NCI-H524 (cell line): ENCODE measurements at places on chromosomes 2 and 18.
A peak's percentile ranks its signal among the peaks of the same experiment; 100 is the strongest.

DNA sequence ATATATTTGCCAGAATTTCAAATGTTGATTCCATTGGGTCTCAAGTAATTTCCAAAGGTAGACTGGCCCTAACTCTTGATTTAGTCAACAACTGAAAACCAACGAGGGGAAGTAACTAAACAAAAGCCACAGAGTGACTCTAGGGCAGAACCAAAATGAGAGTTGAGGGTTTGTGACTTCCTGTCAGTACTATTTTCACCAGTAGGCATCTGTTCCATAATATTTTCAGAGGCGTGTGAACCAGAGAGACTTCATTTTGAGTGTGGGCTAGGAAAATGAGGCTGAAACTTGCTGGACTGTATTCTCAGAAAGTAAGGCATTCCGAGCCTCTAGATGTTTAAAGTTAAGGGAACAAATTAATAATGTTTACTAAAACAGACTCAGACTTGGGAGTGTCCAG is 70.6 kb downstream of the GDF7 start:
- DNase-seq: no peak

- DNase-seq: no peak
Observed at GRCh38 chr18:51070545-51070944, 40.5 kb downstream of the SMAD4 start.

DNA sequence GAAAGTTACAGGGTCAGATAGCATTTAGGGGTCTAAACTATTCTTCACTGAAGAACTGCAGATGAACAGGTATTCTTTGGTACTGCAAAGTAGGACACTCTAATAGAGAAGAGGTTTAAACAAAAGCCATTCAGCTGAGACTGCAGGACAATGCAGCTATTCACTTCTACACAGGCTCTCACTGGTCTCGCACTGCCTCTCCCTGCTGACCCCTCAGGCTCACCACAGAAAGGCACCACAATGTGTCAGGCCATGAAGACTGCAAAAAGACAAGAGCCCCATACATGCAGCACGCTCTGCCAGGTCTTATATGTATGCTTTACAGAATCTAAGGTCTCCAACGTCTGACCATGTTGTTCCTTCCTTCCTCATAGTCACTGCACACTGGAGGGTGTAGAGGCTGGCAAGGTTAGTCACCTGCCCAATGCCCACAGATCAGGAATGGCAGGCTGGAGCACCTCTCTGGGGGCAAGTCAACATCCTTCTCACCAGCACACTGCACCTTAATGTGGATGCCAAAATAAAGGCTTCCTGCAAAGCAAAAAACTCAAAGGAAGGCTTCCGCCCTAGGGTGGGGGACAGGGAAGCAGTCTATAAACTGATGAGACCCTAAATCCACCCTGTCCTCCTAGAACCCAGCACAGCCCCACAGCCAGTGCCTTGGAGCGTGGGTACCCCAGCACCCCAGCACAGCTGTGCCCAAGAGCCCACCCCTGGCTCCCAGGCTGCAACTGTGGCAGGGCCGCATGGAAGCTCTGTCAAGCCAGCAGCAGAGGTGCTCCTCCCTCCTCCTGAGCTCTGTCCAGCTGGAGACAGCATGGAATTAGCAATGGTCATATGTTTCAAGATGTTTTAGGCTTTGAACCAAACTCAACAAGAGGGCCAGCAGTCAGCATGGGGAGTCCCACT is 10.7 kb upstream of the RNU4ATAC start:
- no peak for DNase-seq

DNA sequence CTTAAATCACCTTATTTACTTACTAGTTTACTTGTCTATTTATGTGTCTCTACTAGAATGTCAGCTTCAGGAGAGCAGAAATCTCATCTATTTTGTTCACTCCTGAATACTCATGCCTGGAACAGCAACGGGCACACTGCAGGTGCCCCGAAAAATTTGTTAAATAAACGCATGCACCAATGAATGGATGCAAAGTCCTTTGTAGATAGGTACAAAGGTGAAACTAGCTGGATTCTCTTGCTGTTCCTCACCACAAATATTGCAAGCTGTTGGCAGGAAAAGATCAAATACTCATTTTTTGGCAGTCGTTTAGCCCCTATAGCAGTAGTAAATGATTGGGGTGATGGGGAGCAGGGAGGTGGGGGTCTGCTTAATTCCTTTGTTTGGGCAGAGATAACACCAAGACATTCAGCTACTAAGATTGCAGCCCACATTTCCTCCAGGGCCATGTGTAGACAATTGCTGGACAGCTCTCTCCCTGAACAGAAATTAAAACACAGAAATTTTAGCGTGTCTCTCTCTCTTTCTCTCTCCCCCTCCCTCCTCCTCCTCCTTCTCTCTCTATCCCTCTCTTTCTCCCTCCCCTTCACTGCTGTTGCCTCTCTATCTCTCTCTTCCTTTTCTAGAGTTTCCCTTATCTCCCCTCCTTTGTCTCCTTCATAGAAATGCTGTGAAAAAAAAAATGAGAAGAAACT is 5.4 kb downstream of the MARCHF4 start:
- no peak for DNase-seq

- DNase-seq: no peak
Observed at GRCh38 chr2:18319987-18320386, 240.5 kb downstream of the RDH14 start.

GRCh38 chr2:41927581-41928264 is 120.1 kb upstream of the PKDCC start:
- peak; percentile 22 for DNase-seq

DNA sequence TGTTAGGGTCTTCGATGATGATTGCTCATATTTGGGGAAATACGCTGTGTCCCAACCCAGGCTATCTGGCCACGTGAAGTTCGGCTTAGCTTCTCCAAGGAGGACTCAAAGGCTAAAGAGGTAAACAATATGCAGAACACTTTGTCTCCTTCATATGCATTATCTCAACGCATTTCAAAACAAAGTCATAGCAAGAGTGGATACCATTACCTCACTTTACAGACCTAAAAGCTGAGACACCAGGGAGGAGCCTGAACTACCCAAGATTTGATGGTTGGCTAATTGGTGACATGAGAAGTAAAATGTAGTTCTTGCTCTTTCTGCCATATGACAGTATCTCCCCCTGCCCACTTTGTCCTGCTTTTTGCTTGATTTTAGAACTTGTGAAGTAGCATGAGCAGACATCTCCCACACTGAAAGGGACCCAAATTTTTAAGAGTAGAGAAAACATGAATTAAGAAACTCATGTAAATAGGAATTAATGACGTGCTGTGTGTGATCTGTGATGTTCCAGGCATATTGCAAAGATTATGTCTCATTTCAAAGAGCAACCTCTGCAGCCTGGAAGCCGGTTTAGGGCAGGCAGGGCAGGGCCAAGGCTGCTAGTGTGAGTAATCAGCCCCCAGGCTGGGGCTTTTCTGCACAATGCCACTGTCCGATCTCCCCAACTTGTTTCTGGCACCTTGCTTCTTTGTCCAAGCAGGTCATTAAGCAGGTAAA is 144.5 kb downstream of the BCL11A start:
- DNase-seq: no peak

DNA sequence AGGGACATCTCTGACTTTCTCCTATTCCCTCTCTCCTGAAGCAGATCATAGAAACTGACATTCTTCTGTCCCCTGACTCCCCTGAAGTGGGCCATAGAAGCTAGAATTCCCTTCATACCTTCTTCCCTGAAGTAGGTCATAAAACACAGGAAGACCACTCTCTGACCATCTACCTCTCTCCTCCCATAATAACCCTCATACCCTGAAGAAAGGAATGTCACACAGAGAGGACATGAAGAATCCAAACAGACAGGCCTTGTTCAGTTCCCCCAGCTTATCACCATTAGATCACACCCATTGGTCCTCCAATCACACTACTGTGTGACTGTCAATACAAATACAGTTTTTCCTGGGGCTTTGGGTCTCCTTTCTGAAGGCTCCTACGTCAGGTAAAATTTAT is 347.1 kb downstream of the DLGAP1 start:
- DNase-seq: no peak

- DNase-seq: no peak
Observed at GRCh38 chr18:76985156-76985950, 147.2 kb downstream of the MBP start.

- DNase-seq: no peak
Observed at GRCh38 chr2:45380131-45380836, 230.8 kb downstream of the SRBD1 start.

DNA sequence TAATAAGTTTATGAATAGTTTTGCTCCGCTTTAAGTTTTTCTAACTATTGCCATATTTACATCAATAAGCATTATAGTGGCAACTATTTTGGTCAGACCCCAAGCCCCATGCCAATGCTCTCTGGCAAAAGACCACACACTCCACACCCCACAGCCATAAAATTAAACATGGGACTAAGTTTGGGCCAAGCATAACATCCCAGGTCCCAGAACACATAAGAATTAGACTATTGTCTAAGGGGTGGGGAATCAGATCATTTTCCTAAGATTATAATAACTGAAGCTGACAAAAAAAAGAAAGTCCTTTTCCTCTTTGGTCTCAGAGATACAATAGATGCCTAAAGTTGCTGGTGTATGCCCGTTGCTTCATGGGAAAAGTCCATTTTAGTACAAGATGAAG is 46.3 kb downstream of the EXOC6B start:
- no peak for DNase-seq

- peak; percentile 7 for DNase-seq
Observed at GRCh38 chr2:149225446-149225845, 104.9 kb upstream of the LYPD6 start.

- DNase-seq: no peak
Observed at GRCh38 chr2:192026059-192026824, 168.5 kb downstream of the TMEFF2 start.

DNA sequence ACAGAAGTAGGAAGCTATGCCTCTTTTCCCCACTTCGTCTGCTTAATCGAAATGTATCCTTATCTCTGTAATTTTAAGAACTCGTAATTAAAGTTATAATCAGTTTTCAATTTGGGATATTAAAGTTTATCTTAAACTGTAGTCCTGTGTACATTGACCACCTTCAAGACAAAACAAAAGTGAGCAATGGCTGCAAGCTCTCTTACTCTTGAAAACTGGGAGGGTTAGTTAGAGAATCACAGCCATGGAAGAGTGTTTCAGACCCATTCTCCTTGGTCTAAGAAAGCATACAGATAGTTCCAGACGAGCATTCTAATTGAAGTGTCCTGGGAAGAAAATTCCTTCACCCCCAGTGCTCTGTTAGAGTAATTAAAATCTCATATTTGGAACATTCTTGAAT is 2.0 kb downstream of the KCMF1 start:
- DNase-seq: no peak

DNA sequence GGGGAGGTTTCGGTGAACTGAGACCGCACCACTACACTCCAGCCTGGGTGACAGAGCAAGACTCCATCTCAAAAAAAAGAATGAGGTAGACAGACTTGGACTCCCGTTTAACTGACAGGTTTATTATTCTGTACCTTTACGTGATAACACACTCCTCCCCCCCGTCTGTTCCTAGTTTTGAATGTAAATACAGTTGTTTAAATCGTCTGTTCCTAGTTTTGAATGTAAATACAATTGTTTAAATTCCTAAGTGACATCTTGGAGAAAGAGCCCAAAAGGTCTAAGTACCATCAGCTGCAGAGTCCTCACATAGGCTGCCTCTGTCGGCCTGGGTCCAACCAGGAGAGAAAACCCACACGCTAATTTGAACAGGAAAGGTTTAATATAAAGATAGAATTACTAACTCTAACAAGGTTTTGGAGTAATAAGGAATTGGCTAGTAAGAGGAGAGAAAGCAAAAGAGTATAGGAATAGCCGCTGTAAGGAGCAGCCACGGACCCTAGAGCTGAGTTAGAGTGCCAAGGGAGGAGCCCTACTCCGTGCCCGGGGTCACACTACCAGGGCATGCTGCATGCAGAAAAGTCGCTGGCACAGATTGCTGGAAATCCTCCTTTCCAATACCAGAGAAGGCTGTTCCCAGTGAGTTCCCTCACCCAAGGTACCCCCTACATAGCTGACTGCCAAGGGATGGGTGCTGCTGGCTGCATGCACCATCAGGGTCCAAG is 83.5 kb upstream of the RANBP2 start:
- DNase-seq: no peak

- no peak for DNase-seq
Observed at GRCh38 chr2:158337018-158337417, 119.5 kb downstream of the CCDC148 start.

- peak; percentile 27 for DNase-seq
Observed at GRCh38 chr18:47756364-47757016, 174.0 kb downstream of the SMAD2 start.

DNA sequence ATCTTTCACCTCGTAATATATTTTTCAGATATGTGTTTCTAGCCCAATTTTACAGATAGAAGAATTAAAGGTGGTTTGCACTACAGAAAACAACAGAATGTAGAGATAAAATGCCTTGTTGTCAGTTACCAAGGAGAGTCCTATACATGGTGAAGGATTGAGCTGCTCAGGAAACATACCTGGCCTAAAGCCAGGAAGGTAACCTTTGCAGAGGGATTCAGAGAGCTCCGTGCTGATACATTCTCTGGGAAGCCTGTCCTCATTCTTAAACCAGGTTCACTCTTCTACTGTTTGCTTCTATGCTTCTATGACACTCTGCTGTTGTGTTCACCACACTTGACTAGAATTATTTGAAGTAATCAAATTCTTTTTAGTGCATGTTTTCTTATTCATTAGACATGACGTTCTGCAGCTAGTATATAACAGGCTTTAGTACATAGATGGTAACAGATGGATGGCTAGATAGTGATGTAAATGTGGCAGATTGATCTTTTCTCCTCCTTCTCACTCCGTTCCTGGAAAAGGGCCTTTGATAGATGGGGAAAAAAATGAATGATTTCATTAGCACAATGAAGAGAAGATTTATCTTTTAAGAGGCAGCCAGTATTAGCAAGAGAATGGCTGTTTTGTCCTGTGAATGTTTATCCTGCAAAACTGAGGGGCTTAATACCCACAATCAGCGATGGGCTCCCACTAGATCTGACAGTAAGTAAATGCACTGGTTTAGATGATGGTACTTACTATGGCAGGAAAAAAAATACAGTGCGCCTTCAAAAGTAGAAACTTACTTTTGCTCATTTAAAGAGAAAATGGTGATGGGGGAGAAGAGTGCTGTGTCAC is 589.6 kb upstream of the FAM98A start:
- DNase-seq: no peak

DNA sequence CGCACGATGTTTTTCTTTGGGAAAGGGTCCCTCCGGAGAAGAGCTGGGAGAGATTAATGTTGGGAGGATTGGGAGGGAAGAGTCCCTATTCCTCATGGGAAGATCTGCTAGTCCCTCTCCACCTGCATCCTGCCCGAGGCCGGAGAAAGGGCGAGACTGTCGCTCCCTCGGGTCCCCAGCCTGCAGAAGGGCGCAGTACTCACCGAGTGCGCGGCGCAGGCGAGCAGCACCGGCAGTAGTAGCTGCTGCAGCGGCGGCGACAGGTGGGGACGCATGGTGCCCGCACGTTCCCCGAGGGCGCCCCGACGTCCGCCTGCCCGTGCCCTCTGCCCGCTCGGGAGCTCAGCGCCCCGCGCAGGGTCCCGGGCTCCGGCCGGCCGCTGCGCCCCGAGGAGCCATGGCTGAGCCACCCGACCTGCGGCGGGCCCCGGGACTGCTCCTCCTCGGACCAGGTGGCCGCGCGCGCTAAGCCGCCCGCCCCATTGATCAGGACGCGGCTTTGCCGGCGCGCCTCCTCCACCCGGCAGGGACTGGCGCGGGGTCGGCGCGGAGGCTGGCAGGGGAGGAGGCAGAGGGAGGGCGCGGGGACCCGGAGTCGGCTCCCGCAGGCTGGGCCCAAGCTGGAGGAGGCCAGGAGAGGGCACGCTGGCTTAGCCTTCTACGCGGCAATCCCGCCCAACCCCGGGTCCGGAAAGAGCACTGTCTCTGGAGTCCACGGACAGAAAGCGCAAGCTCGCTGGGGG is at the start of gene SCTR:
SCTR (minus strand) TSS at position 532 of the 743 bp plus-strand sequence; CDS start at position 275, 257 bp downstream.
- DNase-seq: peak; percentile 46

GRCh38 chr2:136171223-136171622 is 53.3 kb upstream of the CXCR4 start:
- no peak for DNase-seq

- DNase-seq: no peak
Observed at GRCh38 chr18:31500051-31500688, 2.2 kb downstream of the DSG2 start.
